ENCODE measurements at places on chromosomes 2 and 18. TPM values are rescaled to one million over a fixed set of nuclear protein-coding genes. Genes with fewer than 3 reads are reported as not detected.

The CCDC68 gene
- 8.1 TPM for total RNA-seq

DNA sequence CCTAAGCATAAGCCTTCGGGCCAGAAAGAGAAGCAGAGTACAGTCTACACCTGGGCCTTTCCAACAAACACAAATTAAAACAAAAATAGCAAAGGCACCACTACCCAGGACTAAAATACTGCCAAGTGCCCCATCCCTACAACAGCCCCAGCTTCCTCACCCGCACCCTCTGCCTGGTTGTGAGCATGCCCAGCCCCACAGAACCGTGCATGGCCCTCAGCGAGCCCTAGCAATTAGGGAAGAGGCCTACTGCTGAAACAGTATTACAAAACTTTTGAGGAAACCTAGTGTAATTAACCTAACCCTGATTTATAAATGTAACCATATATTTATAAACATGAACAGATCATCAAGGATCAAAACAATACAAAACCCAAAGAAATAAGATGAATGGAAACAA lies 44.2 kb downstream of the FARSB start:
- no peaks in the 10 kb centered on the region for H3K27me3 ChIP-seq
- H3K27ac ChIP-seq = no peak overlapping the region
- no peak for DNase-seq
- no peaks in the 10 kb centered on the region for H3K36me3 ChIP-seq
- H3K4me3 ChIP-seq = no peak overlapping the region

DNA sequence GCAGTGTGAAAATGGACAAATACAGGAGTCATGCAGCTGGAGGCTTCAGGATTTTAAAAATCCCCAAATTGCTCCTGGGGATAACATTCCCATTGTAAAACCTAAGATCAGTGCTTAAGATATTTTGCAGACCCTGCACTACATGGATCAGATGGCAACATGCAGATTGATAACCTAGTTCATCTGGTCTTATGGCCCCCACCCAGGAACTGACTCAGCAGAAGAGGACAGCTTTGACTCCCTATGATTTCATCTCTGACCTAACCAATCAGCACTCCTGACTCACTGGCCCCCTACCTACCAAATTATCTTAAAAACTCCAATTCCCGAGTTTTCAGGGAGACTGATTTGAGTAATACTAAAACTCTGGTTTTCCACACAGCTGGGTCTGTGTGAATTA lies 20.0 kb downstream of the SRBD1 start:
- H3K27ac ChIP-seq = no peak overlapping the region
- H3K4me3 ChIP-seq = no peak overlapping the region
- DNase-seq = no peak
- no peaks in the 10 kb centered on the region for H3K36me3 ChIP-seq
- H3K27me3 ChIP-seq = no peaks in the 10 kb centered on the region
- peaks cover 7% of the 10 kb centered on the region for H3K4me1 ChIP-seq

GRCh38 chr2:189393440-189394111 lies 47.7 kb upstream of the WDR75 start:
- H3K4me1 ChIP-seq = no peaks in the 10 kb centered on the region
- no peak for DNase-seq
- no peaks in the 10 kb centered on the region for H3K36me3 ChIP-seq
- H3K27me3 ChIP-seq = no peaks in the 10 kb centered on the region
- H3K27ac ChIP-seq = peak overlapping the region; percentile 38
- H3K4me3 ChIP-seq = no peak overlapping the region

DNA sequence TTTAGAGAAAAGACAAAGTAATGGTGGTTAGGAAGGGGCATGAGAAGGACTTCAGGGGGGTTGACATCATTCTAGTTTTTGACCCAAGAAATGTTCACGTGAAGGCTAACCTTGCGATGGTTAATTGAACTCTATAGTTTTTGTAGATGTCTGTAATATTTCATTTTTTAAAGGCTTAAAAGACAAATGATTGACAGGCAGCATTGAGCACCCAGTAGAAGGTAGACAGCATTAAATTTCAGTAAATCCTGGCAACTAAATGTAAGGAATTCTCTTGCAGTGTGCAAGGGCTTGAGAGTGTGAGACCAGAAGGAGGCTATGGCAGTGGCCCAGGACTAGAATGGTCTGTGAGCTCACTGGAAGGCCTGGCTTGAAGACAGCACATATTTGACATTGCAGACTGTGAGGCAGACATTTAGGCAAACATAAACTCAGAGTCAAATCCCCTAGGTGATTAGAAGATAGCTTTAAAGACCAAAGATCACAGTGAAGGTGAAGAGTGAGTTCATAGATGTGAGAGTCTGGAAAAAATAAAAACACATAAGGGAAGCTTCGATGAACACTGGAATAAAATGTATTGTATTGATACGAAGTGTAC lies 100.1 kb upstream of the MAP4K4 start:
- H3K27ac ChIP-seq = no peak overlapping the region
- H3K27me3 ChIP-seq = no peaks in the 10 kb centered on the region
- H3K4me3 ChIP-seq = no peak overlapping the region
- H3K36me3 ChIP-seq = no peaks in the 10 kb centered on the region
- no peak for DNase-seq

The MYO5B gene
- 22.6 TPM for total RNA-seq

GRCh38 chr2:105294844-105295481 lies 34.6 kb downstream of the TGFBRAP1 start:
- no peaks in the 10 kb centered on the region for H3K4me1 ChIP-seq
- H3K27ac ChIP-seq = no peak overlapping the region
- no peak for DNase-seq
- peaks cover 37% of the 10 kb centered on the region for H3K36me3 ChIP-seq
- no peaks in the 10 kb centered on the region for H3K27me3 ChIP-seq
- no peak overlapping the region for H3K4me3 ChIP-seq

- H3K36me3 ChIP-seq = no peaks in the 10 kb centered on the region
- no peak for DNase-seq
- no peaks in the 10 kb centered on the region for H3K27me3 ChIP-seq
Measured at GRCh38 chr18:78153362-78153761, 826.3 kb upstream of the SALL3 start.

- no peaks in the 10 kb centered on the region for H3K36me3 ChIP-seq
- H3K4me1 ChIP-seq = no peaks in the 10 kb centered on the region
- no peak for DNase-seq
- H3K27me3 ChIP-seq = no peaks in the 10 kb centered on the region
Measured at GRCh38 chr2:133365117-133365516, 203.1 kb downstream of the NCKAP5 start.

The DSG1 gene
- total RNA-seq = 122 TPM

The SIX3 gene
- not detected for total RNA-seq

- no peak overlapping the region for H3K4me3 ChIP-seq
- H3K4me1 ChIP-seq = no peaks in the 10 kb centered on the region
- no peak overlapping the region for H3K27ac ChIP-seq
Measured at GRCh38 chr18:7908681-7909299, 341.7 kb downstream of the PTPRM start.

The IL36RN gene
- total RNA-seq = 0.25 TPM
